M059J (cell line): ENCODE measurements at places on chromosomes 2 and 18. TPM values are rescaled to one million over a fixed set of nuclear protein-coding genes. Genes with fewer than 3 reads are reported as not detected.

DNA sequence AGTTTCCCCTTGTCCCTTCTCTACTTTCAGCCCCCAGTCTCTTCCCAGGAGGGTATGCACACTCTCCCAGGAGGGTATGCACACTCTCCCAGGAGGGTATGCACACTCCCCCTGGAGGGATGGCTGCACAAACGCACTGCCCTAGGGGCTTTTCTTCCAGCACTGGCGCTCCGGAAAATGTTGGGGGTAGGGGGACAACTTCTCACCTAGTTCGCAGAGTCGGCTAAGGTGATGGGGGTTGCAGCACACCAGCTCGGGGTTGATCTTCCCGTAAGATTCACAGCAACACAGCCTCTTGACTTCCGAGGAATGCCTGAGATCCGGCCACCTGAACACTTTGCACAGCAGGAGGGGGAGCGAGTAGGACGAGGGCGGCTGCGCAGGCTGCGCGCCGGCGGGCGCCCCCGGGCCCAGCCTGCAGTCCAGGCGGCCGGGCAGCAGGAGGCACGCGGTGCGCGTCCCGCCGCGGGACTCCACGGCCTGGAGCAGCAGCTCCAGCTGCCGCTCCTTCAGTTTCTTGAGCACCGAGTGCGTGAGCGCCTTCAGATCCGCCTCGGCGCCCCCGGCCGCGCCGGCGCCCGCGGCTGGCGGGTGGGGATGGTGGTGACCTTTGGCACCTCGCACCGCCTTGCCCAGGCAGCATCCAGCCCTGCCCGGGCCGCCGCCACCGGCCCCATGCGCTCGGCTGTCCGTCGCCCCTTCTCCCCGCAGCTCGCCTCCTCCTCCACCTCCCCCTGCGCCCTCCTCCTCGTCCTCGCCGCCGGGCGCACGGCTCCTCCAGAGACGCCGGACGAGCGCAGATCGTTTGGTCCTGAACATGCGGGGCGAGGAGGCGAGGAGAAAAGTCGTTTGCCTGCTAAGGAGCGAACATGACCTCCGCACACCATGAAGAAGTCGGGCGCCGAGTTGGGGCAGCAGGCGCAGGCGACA lies 894 bp downstream of the SMAD7 start:
- peak; percentile 79 for DNase-seq

GRCh38 chr2:8315531-8316165 lies 366.2 kb upstream of the ID2 start:
- no peak for DNase-seq

- DNase-seq = peak; percentile 63
These were observed 93.0 kb upstream of the SLC39A10 start for GRCh38 chr2:195563857-195564512.

DNA sequence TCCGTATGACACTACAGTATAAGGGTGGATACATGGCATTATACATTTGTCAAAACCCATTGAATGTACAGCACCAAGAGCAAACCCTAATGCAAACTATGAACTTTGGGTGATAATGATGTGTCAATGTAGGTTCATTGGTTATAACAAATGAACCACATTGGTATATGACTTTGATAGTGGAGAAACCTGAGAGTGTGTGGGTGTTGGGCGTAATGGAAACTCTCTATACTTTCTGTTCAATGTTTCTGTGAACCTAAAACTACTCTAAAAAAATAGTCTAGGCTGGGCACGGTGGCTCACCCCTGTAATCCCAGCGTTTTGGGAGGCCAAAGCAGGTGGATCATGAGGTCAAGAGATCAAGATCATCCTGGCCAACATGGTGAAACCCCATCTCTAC lies 6.5 kb upstream of the ACTG2 start:
- no peak for DNase-seq

- DNase-seq = no peak
These were observed 7.4 kb upstream of the DUSP19 start for GRCh38 chr2:183070942-183071844.

Gene MBOAT2
- total RNA-seq = 26.1 and 29.5 TPM in 2 replicates

Gene PLEKHH2
- 2.4 and 2.5 TPM in 2 replicates for total RNA-seq

Gene CYP27C1
- 0.96 and 1.7 TPM in 2 replicates for total RNA-seq

Gene LCT
- total RNA-seq = not detected in 2 replicates
